ENCODE measurements at places on chromosomes 11 and 22.

- DNase-seq = no peak
These were observed 259.9 kb downstream of the CADM1 start for GRCh38 chr11:115244296-115244695.

- DNase-seq = no peak
These were observed 133.3 kb downstream of the ATXN10 start for GRCh38 chr22:45804986-45805325.

- no peak for DNase-seq
These were observed 5.9 kb downstream of the RANGAP1 start for GRCh38 chr22:41280065-41280464.

DNA sequence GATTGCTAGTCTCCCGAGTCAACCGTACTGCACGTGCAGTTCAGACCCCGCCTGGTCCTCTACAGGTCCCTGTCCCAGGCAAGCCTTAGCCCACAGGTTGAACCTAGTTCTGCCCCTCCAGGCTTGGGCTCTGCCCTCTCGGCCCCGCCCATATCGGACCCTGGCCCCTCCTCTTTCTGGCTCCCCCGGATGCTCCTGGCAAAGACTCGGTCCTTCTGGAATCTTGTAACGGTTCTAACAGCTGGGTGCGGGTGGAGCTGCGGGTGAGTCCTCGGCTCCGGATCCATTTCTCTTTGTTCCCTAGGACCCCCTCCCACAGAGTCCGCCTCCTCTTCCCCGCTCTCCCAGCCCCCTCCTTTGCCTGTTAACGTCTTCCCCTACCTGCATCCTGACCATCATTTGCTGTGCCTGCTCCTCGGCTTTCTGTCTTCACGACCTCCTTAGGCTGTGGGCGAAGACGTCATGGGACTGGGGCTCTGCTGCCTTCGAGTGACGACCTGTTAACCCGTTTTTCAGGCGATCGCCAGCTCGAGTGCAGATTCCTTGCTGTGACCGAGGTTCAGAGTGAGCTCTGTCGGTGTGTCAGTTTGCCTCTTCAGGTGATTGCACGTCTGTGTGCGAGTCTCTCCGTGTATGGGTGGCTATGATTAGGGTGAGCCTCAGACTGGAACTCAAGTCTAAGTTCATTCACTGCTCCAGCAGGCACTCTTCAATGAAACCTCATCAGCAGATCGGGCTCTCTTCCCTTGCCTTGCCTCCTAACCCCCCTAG lies at the start of gene DNHD1:
TSS of gene DNHD1 (plus strand) at position 212 of the 771 bp plus-strand sequence. CDS start 936 bp downstream, outside the sequence.
- DNase-seq = no peak

- no peak for DNase-seq
These were observed 576.9 kb upstream of the ANO5 start for GRCh38 chr11:21615955-21616371.

- no peak for DNase-seq
These were observed 4.1 kb downstream of the LRRC32 start for GRCh38 chr11:76666408-76666807.
